Immature natural killer cell (primary cell): ENCODE measurements at places on chromosomes 6 and 20. TPM values are rescaled to one million over a fixed set of nuclear protein-coding genes. Genes with fewer than 3 reads are reported as not detected.
A peak's percentile ranks its signal among the peaks of the same experiment; 100 is the strongest.

GRCh38 chr6:24273096-24273870, 84.6 kb downstream of the DCDC2 start:
- no peak for DNase-seq

DNA sequence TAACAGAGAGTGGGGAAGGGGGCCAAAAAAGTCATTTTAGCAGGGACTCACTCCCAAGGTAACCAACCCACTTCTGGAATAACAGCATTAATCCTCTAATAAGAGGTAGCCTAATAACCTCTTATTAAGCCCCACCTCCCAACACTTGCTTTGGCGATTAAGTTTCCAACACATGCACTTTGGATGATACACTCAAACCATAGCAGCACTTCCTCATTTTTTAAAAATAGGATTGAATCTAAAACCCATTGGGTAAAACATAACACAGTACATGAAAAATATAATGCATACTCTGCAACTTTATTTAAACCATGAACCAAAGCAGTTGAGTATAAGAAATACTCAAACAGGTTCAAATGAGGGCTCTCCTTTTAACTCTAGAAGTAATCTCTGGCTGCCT, 318.3 kb downstream of the HACE1 start:
- DNase-seq, result no peak

DNA sequence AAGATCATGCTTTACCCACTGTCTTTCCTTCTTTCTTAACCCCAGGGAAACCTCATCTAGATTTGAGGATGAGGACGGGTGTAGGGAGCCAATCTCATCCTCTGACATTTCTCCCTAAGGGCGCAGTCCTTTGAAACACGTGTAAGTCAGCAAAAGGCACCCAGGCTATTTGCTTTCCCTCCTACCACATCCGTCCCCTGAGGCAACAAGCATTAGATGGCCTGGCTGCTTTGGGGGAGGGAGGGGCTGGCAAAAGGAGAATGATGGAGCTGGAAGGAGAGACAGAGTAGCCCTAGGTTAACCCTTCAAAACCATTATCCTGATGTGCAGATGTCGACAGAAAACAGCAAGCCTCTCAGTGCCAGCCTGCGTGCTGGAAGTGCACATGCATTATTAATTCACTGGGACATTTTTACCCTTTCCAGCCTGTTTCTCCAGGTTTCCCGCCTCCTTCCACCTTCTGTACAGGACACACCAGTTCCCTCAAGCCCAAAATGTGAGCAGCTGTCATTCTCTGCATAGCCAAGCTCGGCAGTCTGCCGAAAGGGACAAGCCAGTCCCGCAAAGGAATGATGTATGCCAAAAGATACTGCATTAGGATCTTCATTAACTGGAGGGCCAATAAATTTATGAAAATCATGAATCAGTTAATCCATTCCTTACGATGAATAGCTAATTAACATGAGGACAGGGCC, 547.2 kb downstream of the CD83 start:
- DNase-seq, result no peak

- DNase-seq, result peak; percentile 21
Observed at GRCh38 chr6:57267586-57268293, 45.6 kb upstream of the RAB23 start.

The BPIFB1 gene
- polyA plus RNA-seq, result not detected
